ENCODE measurements at places on chromosomes 13 and 19.

DNA sequence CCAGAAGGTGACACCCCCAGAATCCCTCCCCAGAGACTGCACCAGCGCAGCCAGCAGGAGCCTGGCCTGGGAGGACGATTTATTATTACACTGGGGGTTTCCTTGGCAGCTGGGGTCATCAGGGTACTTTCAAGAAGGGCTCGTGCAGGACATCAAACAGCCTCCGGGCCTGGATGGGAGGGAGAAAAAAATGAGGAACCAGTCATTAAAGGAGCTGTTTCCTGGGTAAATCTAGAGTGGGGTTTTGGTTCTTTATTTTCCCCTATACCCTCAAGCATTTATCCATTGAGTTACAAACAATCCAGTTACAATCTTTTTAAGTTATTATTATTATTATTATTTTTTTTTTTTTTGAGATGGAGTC, 3.1 kb downstream of the POLR1G start:
- no peak for DNase-seq

GRCh38 chr19:12936582-12936981, 1.8 kb upstream of the CALR start:
- DNase-seq: no peak

DNA sequence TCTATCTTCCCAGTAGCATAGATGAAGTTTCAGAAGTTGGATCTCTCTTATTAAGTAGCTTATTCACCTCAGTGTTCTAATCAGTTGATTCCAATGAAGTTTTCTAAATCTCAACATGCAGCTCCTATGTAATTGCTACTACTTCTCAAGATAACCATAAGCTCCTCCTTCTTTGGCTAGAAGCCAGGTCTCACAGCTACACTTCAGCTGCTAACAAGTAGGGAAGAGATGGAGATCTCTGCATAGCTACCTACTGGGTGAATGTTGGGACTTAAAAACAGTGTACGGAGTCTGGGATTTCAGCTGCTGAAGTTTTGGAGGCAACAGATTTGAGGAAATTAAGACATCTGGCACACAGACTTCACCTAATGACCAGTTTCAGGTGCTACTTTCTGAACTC, 661.0 kb downstream of the SLITRK1 start:
- no peak for DNase-seq

DNA sequence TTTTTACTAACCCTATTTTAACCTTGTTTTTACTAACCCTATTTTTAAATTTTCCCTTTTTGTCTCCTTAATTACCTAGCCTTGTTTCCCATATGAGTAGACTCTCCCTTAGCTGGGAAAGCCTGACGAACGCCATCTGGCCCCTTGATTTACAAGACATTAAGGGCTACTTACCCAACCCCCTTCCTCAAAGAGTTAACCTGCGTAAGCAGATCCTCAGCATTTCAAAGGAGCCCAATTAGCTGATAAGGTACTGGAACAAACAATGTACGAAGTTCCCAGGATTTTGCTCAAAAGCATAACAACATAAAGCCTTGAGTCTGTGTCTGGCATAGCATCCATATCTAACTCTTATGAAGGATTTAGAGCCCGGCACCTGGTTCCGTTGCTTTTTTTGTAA, 4.7 kb upstream of the MVB12A start:
- DNase-seq: no peak

DNA sequence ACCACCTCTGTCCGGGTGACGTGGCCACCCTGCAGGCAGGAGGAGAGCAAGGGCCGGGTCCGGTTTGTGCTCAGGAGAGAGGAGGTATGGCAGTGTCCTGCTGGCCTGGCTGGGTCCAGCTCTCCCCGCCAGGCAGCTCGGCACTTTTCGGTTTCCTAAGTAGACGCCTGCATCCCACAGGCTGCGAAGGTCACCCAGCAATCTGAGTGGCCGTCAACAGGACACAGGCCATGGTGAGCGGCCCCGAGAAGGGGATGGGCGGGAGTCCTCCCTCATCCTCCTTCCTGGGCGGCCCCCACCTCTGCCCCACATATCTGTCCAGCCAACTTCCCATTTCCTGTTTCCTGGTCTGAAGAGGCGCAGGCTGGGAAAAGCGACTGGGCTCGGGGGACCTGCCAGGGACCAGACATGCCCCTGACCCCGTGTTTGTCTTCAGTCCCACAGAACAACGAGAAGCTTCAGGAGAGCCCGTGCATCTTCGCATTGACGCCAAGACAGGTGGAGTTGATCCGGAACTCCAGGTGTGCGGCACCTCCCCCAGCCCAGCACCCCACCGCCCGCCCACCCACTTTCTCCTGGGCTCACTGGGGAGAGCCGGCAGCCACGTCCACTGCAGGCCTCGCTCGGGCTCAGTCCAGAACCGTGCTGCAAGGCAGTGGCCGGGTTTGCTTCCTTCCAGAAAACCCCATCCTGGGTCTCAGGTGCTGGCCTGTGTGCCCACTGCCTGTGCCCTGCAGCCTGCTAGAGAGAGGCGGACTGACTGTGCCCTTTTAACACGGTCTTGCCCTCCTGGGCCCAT, 16.3 kb downstream of the PIAS4 start:
- DNase-seq: no peak

DNA sequence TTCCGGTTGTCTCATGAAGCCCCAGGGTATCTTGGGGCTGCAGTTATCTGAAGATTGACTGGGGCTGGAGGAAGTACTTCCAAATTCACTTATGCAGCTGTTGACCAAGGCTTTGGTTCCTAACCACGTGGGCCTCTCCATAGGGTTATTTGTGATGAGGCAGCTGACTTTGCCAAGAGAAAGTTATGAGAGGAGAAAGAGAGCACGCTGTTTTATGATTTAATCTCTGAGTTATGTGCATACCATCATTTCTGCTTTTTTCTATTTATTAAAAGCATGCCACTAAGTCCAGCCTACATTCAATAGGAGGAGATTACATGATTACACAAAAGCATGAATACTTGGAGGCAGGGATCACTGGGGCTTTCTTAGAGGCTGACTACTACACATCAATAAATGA, 215.5 kb downstream of the NHLRC3 start:
- DNase-seq: no peak

GRCh38 chr19:2803486-2804155, 16.0 kb upstream of the ZNF554 start:
- no peak for DNase-seq

DNA sequence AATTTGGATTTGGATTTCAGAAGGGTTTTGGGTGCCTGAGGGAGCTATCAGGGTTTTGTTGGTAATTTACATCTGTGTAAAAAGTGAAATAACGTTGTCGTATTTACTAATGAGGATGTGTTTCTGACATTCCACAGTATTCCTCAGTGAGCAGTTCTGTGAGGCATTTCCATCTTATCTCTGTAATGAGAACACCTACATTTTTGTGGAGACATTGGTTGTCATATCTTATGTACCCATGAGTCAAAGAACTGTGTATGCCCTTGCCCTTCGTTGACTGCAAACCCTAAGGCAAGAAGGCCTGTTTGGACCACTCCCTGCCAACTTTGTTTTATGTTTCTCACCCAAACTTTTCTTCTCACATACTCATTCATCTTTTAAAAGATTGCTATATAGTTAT, 14.2 kb upstream of the IL17D start:
- no peak for DNase-seq

DNA sequence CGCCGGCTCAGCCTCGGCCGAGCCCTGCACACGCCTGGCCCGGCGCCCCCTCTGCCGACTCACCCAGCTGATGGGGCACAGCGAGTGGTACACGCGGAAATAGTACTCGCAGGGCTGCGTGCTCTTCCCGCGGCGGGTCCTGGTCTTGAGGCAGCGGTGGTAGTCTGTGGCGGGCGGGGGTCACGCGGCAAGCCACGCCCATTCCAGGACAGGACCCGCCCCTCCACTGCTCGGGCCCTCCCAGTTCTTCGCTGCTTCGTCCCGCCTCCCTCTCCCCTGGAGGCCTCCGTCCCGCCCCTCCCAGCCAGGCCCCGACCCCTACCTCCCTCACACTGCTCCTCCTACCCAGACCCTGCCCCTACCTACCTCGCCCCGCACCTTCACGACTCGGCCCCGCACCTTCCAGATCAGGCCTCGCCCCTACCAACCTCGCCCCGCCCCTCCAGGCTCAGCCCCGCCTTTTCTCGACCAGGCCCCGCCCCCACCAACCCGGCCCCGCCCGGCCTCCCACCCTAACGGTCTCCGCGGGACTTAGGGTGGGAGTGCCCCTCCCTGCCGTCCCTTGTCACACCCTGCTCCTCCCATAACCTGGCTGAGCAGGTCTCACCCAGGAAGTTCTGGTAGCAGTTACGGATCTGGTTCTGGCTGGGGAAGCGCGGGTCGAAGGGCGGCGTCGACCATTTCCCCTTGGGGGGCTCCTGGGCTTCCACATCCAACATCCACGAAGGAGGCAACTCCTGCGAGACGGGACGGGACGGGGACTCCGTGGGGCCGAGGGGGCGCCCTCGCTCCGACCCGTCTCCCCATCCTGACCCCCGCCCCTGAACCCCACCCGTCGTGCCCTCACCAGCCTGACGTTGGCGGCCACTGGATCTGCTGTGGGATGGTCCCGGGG, 469 bp downstream of the COX6B2 start:
- DNase-seq: peak; percentile 45

- DNase-seq: no peak
Measured at GRCh38 chr19:7787602-7788177, 24.6 kb downstream of the CLEC4M start.

DNA sequence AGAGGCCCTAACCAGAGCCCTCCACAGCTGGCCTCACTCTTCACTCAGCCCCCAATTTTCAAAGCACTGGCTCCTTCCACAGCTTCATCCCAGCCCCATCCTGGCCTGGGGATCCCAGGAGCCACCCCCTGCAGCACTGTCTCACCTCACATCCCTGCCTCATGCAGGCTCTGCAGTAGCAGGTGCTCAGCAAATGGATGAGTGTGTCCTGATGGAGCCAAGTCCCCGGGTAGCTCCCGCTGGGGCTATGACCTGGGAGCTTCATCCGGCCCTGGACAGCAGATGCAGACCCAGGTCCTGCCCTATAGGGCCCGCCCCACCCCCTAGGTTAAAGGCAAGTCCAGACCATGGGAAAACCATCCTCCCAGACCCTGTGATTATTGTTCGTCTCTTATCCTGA, 143.2 kb upstream of the ZNF507 start:
- no peak for DNase-seq

DNA sequence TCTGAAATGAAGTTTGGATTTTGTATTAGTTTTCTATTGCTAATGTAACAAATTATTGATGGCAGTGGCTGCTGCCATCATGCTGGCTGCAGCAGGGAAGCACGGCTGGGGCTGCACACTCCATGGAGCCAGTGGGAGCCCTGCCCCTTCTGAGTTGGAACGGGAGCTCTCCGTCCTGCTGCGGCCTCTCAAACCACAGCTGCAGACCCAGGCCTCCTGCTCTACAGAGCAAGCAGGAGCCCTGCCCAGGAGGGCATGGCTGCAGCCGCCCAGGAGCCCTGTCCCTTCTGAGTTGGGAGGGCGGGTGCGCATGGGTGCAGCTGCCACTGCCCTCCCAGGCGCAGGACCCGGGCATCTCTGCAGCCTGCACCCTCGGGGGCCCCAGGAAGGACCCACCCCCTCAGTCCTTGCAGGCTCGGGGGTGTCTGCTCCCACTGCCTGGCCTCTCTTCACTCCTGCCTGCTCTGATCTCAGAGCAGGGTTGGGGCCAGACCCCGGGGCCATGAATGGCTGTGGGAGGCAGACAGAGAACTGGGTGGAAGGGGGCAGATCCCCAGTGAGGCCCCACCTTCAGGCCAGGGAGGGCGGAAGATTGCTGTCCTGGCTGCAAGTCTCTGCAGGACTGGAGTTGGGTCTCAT, 21.0 kb upstream of the ESD start:
- DNase-seq: no peak

DNA sequence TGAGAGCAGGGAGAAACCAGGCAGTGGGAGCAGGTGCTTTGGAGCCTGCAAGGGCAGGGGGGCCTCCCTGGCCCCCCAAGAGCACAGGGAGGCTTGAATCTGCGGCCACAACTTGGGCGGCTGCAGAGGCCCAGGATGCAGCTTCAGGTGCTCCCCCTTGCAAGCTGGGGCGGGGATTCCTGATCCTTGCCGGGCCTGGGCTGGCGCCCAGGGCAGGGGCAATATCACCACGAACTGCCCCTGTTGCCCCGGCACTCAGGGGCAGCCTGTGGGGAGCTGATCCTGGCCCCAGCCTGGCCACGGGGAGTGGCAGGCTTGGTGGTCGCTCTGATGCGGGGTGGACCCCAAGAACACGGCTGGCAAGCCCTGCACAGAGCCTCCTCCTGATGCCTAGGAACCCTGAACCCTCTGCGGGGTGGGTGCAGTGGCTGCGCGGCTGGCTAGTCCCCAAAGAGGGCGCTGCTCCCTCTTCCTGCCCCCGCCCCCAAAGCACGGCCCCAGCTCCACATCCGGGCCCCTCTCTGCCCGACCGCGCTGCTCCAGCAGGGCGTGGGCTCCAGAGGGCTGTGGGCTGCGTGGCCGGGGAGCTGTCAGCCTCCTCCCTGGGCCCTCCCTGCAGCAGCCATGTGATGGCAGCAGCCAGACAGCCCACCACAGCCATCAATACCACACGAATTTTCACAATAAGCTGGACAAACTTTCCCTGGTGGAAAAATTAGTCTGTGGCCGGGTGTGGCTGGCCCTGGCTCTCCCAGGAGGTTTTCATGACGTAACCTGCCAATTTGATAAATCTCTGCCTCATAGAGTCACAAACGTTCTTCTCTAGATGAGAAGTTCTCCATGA, 21.0 kb downstream of the TNFSF9 start:
- DNase-seq: no peak

DNA sequence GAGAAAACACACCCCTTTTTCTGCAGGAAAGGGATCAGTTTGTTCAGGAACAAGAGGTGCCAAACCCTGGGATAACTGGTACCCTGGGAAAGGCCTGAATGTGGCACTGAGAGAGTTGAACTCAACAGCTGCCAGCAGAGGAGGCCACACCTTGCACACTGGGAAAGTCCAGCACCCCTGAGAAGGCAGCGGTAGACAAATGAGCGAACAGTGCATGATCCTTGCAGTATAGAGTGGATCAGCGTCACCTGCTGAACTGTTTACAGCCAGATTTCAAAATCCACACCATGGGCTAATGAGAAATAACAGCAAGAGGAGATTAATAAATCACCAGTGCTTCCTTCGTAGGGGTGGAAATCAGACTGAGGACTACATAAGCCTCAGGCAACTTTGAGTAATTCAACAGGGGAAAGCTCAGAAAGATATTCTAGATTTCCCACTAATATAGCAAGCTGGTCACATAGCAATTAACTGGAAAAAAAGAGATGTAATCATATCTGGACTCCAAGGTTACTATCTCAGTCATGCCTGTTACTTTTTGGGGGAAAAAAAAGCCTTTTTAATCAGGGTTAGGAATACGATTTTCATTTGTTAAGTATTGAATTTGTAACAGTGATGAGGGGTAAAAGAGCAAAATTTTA, 52.0 kb downstream of the DCT start:
- DNase-seq: no peak

DNA sequence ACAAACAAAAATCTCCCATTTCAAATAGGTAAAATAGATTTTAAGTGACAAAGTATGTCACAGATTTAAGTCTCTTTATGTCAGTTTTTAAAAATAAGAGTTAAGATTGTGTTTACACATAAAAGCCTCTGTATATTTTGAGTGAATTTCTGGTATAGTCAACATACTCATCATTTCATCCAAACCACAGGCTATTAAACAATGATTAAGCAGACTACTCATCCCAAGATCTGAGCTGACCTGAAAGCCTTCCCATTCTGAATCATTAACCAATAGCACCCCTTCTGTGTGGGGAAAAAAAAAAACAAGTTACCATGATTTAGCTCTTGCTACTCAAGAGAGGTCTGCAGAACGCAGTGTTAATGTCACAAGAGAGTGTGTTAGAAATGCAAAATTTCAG, 284.4 kb upstream of the NBEA start:
- peak; percentile 16 for DNase-seq

Data from RKO (cell line).